ENCODE measurements at places on chromosomes 7 and 10.

GRCh38 chr7:11548532-11548931 lies 283.5 kb downstream of the THSD7A start:
- DNase-seq, result no peak

DNA sequence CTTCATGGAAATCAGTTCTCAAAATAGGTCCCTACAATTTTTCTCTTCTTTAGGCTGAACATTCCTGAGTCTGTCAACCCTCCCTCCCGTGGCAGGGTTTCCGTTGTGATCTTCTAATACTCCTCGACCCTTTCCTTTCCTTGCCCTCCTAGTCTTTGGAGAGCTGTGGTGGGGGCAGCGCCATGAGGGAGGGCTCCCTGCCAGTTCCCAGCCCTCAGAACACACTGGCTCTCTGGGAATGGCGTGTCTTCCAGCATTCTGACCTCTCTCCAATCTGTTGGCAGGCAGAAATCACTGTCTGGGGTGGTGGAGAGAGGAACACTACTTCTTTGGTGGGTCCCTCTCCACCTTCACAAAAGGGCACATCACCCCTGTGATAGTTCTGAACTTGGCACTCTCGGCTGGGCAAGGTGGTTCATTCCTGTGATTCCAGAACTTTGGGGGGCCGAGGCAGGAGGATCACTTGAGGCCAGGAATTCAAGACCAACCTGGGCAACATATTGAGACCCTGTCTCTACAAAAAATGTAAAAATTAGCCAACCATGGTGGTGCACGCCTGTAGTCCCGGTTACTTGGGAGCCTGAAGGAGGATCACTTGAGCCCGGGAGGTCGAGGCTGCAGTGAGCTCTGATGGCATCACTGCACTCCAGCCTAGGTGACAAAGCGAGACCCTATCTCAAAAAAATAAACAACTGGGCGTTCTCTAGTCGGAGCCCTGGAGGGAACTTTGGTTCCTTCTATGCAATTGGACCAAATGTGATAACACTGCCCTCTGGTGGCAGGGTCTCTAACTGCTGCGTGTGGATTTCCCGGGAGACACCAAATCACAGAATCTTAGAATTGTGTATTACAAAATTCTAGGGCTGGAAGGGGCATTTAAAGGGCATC lies 13.1 kb upstream of the ARPC1A start:
- DNase-seq, result peak; percentile 75

DNA sequence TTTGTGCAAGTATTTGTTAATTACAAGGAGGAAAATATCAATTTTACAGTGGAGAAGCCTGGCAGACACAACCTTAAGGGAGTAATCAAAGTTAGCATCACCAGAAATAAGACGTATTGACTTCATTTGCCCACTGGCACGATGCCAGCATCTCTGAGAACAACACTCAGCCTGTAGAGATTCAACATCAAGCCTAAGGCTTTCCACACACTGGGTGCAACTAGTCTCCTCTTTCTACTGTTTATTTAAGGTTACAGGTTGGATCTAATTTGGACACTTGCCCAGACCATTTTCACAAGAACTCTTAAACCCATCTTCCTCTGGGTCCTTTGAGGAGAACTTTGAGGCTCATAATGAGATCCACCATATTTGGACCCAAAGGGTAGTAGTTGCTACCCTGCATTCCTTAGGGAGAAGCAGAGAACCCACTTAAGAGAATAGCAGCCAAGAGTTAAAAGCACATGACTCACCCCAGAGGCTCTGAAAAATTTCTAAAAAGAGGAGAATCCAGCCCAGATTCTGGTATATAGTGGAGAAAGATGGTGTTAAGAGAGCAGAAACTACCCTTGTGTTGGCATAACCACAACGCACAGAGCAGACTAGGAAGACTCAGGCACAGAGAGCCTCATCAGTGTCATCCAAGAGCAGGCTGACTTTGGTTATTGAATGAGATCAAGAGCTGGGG lies 97.3 kb downstream of the CCDC71L start:
- DNase-seq, result no peak

DNA sequence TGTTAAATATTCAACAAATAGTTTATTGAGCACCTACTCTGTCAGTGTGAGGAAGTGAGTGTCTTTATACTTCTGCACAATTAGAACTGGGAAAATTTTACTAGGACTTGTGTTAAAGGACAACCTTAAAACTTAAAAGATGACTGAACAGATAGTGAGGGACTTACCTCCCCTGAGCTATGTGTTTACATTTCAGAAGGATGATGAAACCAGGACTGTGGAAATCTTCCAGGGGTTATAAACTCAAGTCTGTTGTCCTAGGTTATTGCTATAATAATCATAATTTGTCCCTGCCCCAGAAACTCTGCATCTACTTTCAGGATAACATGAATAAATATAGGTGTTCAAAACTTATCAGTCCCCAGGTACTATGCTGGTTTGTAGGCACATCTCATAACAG lies 261.0 kb upstream of the MKLN1 start:
- no peak for DNase-seq

DNA sequence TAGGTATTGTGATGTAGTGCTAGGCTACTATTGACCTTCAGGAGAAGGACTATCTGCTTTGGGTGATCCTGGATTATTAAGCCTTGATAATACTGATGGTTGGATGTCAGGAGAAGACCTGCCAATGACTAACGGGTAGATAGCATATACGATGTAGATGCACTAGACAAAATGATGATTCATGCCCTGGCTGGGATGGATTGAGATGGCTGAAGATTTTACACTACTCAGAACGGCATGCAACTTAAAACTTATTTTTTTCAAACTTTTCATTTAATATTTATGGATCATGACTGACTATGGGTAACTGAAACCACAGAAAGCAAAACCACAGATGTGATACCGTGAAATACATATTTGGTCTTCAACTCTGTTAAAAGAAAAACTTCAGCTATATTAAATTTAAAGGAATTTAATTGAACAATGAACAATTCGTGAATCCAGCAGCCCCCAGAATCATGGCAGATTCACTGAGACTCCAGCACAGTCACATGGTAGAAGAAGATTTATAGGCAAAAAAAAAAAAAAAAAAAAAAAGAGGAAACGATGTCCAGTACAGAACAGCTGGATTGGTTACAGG lies 124.6 kb upstream of the CDK13 start:
- no peak for DNase-seq

DNA sequence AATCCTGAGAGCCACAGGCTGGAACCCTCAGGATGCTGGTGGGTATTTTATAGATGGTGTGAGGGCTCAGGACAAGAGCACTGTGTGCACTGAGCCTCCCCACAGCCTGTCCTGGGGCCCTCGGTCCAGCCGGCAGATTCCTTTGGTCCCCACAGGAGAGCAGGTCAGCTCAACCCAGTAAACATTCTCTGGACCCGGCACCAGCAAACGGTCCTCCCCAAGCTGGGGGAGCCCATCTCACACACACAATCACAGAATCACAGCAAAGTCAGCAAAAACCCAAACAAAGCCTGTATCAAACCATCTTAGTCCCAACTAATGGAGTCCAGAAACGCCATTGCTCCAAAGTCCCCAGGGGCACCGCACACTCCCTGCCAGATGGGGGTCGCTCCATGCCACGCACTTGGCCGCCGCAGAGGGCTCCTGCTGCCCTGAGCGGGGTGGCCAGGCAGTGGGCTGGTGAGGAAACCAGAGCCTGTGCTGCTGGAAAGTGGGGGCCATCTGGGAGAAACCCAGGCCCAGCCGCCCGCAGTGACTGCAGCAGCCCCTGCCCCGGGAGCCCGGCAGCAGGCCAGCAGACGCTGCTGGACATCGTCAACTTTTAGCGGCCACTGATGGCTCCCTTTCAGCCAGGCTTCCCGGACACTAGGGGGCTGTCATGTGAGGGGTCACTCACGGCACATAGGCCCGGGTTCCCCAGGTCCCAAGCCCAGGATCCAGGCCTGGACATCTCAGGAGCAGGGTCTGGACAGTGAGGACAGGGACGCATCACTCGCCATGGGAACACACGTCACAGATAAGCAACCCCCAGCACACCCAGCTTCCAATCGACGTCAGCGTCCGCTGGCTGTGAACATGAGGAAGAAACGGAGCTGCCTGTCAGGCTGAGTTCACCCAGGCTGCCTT lies 52.6 kb downstream of the DPYSL4 start:
- no peak for DNase-seq

GRCh38 chr7:129780257-129780973 lies 168.9 kb downstream of the NRF1 start:
- DNase-seq, result peak; percentile 97

DNA sequence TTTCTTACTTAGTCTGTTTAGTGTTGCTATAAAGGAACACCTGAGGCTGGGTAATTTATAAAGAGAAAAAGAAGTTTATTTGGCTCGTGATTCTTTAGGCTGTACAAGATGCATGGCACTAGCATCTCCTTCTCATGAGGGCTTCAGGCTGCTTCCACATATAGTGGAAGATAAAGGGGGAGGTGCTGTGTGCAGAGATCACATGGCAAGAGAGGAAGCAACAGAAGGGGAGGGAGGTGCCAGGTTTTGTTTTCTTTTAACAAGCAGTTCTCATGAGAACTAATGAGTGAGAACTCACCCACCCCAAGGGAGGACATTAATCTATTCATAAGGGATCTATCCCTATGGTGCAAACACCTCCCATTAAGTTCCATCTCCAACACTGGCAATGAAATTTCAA lies 17.3 kb downstream of the CYP2E1 start:
- no peak for DNase-seq
